ENCODE measurements at places on chromosomes 1 and 21.

GRCh38 chr1:35085421-35085820, 6.2 kb downstream of the ZMYM1 start:
- DNase-seq, result no peak

- peak; percentile 59 for DNase-seq
These were observed 13.9 kb upstream of the CD53 start for GRCh38 chr1:110859062-110859461.

DNA sequence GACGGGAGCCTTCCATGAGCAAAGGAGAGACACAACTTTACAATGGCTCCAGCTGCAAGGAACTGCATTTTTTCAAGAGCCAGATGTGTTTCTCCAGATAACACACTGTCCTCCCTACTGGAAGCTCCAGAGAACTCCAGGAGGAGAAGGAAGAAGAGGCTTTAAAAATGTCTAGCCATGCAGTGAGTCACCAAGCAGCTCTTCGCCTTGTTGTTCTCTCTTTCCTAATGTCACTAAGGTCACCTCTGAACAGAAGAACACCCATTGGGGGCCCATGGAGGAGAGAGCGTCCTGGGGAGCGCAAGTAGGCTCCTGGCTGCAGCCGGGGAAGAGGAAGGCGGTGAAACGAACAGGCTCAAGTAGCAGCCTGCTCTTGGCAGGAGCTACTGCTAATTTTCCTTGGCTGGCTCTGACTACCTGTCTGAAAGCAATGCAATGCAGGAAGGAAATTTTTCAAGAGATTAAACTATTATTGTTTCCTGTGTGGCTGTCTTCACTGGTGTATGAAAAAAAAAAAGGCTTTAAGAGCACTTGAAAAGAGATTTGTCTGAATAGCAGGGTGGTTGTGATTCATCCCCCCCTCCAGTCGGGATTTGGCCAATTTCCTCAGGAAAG, 321.9 kb downstream of the SETD4 start:
- no peak for DNase-seq

- no peak for DNase-seq
These were observed 37.1 kb upstream of the H6PD start for GRCh38 chr1:9197186-9198099.

- peak; percentile 85 for DNase-seq
These were observed 38.7 kb downstream of the AZIN2 start for GRCh38 chr1:33119532-33120217.

GRCh38 chr1:19831441-19831840, 16.4 kb upstream of the RNF186 start:
- no peak for DNase-seq

DNA sequence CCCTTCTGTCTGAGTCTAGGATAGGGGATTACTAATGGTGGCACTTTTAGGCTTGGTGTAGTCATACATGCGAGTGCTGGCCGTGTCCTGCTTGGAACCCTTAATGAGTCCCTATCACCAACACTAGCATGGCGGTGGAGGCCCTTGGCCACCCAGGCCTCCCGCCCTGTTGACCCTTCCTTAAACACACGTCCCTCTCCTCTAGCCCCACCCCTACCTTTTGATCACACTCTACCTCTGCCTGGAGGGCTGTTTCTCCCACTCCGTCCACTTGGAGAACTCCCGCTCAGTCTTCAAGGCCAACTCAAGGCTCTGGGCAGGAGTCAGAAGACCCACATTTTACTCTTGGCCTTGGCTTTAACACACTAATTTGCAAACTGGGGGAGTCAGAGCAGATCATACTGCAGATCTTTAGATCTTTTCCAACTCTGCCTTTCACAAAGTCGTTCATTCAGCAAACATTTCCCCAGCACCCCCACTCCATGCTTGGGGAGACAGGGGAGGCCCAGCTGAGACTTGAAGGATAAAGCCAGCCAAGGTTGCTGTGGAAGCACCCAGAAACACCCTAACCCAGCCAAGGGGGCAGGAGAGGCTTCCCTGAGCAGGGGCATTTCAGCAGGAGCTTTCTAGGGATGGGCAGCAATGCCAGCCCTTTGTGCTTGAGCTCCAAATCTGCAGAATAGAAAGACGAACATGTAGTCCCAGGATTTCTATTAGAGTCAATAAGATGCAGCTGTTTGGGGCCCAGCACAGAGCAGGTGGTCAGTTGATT, 1.9 kb downstream of the PODN start:
- DNase-seq, result no peak

- no peak for DNase-seq
These were observed 492.6 kb downstream of the KCNT2 start for GRCh38 chr1:196115646-196116045.

DNA sequence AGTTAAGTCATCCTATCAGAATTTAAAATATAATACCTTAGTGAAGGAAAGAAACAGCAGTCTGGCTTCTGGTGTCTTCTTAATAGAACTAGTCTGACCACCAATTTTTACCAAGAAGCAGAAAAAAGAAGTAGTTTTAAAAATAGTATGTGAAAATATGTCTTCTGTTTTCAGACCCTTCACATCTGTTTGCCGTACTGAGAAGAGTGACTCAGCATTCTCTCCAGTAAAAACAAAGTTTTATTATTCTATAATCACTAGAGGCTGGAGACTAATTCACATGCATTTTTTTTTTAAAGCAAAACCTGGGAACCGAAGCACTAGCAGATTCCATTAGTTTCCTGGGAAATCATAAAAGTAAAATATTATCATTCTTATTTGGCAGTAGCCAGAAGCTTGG, 163.8 kb downstream of the COL24A1 start:
- DNase-seq, result no peak

DNA sequence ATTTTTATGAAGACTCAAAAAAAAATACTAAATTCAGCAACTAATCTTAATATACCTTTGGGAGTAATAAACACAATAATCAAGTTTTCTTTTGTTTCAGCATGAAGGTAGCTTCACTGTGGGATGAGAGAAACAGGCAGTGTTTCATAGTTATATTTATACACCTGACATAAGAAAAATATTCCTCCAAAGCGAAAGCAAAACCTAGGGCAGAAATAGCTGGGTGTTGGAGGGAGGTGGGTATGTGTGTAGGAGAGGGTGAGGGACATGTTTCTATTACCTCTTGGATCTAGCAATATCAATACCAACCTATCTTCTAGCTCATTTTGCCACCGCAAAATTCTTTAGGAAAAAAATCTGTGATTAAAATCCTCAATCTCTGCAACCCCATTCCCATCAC, 24.9 kb upstream of the MAN1A2 start:
- DNase-seq, result no peak

GRCh38 chr1:168097921-168098528, 38.7 kb downstream of the GPR161 start:
- DNase-seq, result no peak

DNA sequence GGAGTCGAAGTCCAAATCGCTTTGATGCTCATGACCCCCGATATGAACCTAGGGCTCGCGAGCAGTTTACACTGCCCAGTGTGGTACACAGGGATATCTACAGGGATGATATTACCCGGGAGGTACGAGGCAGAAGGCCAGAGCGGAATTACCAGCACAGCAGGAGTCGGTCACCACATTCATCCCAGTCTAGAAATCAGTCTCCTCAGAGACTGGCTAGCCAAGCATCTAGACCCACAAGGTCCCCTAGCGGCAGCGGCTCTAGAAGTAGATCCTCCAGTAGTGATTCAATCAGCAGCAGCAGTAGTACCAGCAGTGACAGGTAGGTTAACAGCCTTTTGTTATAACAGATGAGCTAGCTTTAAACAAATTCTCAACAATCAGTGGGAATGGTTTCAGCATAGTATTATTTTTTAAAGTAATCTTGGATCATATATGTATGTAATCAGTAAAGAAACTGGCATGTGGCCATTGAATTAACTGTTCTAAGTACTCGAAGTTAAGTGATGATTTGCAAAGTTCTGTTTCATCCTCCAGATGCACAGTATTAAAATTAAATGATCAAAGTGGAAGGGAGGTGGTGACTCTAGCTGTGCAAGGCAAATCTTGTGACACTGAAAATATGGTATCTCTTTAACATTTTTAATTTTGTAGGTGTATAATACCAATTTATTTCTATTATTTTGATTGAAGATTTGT, 29.0 kb downstream of the SPEN start:
- DNase-seq, result no peak

Measured in germinal center (tissue), 1 donor.